ENCODE measurements at places on chromosomes 12 and 14. TPM values are rescaled to one million over a fixed set of nuclear protein-coding genes. Genes with fewer than 3 reads are reported as not detected.

CLEC4D gene
- total RNA-seq: not detected

TAS2R43 gene
- total RNA-seq: not detected

NANOG gene
- not detected for total RNA-seq

EEF1AKMT3 gene
- total RNA-seq: 8.7 TPM

TBX5 gene
- 0.90 TPM for total RNA-seq

GPRC5A gene
- total RNA-seq: 20.3 TPM

SELPLG gene
- 0.97 TPM for total RNA-seq

PPHLN1 gene
- 39.2 TPM for total RNA-seq

ARMH4 gene
- 2.1 TPM for total RNA-seq

TAS2R50 gene
- total RNA-seq: 0.49 TPM

GDF3 gene
- not detected for total RNA-seq
